Fibroblast of skin of right quadriceps (primary cell): ENCODE measurements at places on chromosomes 3 and 15.
A peak's percentile ranks its signal among the peaks of the same experiment; 100 is the strongest.

GRCh38 chr15:73991726-73992593, at the start of gene STOML1:
STOML1 (minus strand) TSS chr15:73992295; CDS start chr15:73992223, 72 bp downstream.
- peak; percentile 94 for DNase-seq

GRCh38 chr3:61861410-61861809, 300.0 kb downstream of the PTPRG start:
- DNase-seq: no peak

DNA sequence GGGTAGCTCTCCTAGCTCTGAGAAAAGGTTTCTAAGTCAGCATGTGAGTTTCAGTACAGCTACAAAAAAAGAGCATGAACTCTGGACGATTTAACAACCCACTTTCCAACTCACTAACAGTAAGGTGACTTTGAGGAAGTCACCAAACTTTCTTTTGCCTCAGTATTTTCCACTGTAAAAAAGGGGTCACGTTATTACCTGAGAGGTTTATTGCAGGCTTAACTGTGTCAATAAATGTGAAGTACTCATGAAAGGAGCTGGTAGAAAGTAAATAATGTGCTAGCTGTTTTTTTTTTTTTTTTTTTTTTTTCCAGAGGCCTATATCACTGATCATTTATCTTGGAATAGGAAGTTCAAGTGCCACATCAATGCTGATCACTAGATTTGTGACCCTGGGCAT, 89.3 kb downstream of the PLSCR2 start:
- DNase-seq: no peak

GRCh38 chr15:62051166-62051565, 9.1 kb downstream of the VPS13C start:
- no peak for DNase-seq

GRCh38 chr15:66025972-66026371, 156.7 kb downstream of the RAB11A start:
- no peak for DNase-seq

- DNase-seq: peak; percentile 78
These were observed 479.8 kb downstream of the NAALADL2 start for GRCh38 chr3:175338775-175339535.

GRCh38 chr3:187267306-187267705, 24.2 kb downstream of the MASP1 start:
- DNase-seq: no peak

DNA sequence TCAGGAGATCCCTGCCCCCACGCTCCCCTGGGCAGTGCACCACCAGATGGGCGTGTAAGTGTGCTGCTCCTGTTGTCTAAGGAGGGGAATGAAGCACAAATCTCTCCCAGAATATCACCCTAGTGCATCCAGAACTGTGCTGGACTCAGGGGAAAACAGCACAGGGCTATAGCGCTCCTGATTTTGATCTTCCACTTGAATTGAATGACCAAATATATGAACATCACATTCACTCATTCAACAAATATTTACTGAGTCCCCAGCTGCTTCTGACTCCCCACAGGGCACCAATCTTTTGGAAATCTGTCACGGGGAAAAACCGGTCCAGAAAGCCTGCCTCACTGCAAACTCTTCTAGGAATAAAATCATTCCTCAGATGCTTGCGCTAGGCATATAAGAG, 2.4 kb downstream of the CPLX3 start:
- no peak for DNase-seq

DNA sequence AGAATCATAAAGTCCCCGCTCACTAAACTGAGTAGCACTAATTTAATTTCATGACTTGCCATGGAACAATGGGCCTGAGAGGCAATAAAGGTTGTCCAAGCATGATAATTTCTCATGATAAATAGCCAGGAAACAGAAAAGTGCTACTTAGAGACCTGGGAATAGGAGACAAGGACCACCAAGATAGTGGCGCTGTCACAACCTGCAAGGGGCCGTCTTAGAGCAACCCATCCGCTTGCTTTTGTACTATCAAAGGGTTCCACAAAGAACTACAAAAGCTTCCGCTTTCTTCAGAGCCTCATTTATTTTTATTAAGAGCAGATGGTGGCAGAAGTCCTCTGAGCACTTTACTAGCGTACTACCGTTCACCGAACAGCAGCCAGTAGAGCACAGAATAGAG, 421.7 kb upstream of the GRM7 start:
- no peak for DNase-seq

DNA sequence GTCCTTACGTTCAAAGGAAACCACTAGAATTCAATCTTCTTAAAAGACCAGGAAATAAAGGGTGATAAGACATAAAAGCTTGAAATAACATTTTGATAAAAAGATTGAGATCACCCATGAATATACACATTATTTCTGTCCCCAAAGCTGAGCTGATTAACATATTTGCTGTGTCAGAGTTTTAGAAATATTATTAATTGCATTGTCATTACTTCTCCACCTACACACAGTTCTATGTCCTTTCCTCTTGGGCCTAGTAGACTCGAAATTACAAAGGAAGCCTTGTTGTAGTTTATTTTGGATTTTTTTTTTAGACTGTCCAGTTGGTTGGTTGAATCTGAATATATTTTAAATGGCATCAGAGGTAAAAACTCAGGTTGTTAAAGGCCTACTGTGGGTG, 81.0 kb upstream of the NR2E3 start:
- no peak for DNase-seq

GRCh38 chr3:143571548-143571947, 276.7 kb downstream of the SLC9A9 start:
- DNase-seq: no peak
